ENCODE measurements at places on chromosomes 11 and 22.

DNA sequence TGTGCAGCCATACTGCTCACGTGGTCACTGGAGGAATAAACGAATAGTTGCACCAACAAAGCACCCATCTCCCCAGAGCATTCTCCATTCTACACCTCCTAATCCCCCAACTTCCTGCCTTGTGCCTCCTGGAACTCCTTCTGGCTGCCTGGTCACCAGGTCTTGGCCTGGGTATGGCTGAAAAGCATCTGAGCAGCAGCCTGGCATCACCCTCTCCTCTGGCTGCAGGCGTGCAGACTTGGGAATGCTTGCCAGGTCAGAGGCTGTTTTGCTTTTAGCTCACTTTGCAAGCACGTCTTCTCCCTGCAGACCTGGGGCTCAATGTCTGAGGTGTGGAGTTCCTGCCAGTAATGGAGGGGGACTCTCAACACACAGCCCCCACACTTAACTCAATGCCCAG lies 33.3 kb upstream of the KCNJ11 start:
- no peak for DNase-seq

DNA sequence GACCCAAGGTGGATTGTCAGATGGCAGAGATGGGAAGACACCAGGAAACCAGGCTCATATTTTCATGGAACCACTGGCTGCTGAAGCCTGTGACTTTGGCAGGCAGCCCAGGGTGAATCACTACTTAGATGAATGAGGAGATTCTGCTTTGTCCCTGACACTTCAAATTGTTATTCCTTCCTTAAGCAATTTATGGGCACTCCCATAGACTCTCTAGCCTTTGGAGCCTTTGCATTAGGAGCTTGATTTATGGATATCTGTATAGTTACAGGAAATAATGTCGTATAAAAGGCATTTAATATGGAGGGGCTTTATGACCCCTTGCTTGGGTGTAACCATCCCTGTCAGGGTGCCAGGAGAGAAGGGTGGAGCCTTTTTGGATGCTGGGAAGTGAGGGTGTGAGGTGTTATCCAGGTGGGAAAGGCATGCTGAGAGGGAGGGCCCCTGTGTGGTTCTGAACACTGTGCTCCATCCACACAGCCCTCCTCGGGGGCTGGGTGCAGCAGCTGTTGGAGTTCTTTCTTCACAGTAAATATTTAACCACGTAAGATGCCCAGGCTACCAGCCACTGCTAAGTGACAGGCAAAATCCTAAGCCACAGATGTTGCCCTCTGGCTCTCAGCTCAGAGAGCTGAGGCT lies 35.3 kb downstream of the IL18 start:
- DNase-seq = no peak

DNA sequence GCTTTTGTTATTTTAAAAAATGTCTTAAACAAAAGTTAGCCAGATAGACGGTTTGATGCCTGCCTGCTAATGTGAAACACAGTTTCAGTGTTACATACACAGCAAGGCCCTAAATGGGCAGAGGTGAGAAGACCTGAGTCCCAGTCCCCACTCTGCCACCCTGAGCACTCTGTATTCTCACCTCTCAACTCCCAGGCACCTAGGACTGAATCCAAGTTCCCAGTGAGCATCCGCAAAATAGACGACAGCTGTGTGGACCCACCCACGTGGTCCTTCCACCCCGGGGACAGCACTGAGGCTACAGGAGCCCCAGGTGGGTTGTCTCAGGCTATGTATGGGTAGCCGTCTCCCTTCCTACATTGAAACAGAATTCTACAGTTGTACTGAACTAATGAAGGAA lies 111.5 kb downstream of the RPL27A start:
- no peak for DNase-seq

GRCh38 chr11:16271258-16271657 lies 85.1 kb downstream of the SOX6 start:
- DNase-seq = no peak

GRCh38 chr22:46256358-46256958 lies 6.4 kb upstream of the CDPF1 start:
- no peak for DNase-seq

DNA sequence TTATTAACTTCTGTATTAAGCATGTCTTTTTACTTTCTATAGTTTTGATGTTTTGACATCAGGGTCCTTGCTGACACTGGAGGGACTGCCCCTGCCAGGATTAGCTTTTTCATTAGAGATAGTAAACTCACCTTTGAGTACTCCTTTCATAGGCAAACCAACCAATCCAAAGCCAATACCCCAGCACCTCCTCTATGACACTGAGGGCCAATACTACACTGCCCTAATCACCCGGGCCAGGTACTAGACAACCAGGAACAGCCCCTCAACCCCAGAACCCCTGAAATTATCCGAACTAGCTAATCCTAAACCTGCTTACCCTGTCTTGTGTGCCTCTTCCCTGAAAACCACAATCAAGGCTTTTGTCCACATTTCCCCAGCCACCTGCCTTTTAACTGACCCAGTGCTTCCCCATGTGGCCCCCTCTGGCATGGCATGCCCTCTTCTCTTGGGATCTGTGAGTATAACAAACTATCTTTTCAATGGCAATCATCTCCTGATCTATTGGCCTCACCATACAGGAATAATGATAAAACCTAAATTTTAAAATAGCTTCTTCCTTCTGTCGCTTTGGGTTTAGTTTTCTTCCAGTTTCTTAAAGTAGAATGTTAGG lies 31.2 kb downstream of the RAB6A start:
- no peak for DNase-seq

DNA sequence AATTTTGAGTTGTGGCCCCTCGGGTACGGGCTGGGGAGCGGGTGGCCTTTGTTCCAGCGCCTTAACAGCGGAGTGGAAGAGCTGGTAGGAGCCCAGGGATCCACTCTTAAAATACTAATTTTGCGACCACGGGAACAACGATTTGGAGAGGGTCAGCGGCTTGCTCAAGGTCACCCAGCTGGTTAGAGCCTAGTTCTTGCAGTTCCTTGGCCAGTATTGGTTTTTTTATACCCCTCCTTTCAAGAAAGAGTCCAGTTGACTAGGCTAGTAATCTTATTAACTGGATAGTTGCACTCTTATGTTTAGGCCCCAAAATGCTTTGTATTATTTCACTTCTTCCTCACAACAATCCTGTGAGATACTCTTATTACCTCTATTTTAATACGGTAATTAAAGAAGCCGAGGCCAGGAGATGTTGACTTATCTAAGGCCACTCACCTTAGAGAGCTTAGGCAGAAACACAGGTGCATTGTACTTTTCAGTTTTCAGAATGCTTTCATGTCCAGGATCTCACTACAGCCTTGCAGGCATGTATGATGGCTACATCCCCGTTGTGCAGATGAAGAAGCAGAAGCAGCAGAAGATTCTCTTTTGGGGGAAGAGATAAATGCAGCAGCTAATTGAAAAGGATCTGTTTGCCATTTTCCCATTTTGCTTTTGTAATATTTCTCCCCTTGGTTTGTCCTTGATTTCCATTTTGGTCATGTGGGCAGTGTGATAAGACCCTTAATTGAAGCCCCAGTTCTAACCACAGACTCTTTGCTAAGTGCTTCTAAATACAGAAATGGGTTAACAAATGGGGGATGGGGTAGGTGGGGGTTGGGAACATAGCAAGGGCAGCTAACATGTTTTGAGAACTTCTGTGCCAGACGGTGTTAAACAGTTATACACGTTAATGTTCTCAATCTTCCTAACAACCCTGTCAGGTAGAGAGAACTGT lies 1.4 kb downstream of the SREBF2 start:
- no peak for DNase-seq

- DNase-seq = no peak
Observed at GRCh38 chr11:91946397-91946951, 278.1 kb upstream of the FAT3 start.

DNA sequence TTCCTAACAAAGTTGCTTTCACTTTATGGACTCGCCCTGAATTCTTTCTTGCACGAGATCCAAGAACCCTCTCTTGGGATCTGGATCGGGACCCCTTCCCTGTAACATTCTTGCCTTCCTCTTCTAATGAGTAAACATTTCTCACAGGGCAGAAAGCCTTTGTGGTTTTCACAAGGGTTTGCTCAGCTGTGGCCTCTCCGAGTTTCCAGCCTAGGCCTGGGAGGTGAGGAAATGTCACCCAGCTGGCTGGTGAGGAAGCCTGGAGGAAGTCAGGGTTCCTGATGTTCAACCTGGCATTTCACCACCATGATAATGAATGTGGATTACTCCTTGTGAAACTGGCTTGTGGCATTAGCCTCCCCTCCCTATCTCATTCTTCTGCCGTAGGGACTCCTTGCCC lies 224.9 kb downstream of the DSCAML1 start:
- no peak for DNase-seq

DNA sequence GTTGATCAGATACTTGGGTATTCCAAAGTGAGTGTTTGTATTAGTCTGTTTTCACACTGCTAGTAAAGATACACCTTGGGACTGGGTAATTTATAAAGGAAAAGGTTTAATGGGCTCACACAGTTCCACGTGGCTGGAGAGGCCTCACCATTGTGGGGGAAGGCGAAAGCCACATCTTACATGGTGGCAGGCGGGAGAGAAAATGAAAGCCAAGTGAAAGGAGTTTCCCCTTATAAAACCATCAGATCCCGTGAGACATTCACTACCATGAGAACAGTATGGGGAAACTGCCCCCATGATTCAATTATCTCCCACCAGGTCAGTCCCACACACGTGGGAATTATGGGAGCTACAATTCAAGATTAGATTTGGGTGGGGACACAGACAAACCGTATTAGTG lies 7.0 kb downstream of the TIMM10B start:
- DNase-seq = no peak

DNA sequence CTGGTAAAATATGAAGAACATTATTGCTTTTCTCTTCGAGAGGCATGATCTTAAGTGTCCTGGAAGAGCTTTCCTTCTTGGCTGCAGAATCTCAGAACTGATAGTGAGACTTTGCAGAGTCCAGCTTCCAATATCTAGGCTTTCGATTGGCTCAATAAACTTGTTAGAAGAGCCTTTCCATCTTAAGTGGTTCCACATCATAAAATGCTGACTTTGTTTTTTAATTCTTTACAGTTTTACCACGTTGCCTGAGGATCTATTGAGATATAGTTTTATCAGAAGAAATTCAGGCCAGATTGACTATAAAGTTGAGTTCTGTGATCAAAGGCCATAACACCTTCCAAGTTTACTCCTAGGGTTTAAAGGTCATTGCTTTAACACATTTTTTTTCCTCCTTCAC lies 15.6 kb upstream of the DNAJB7 start:
- no peak for DNase-seq

GRCh38 chr22:26576026-26576680 lies 13.8 kb downstream of the TPST2 start:
- no peak for DNase-seq

DNA sequence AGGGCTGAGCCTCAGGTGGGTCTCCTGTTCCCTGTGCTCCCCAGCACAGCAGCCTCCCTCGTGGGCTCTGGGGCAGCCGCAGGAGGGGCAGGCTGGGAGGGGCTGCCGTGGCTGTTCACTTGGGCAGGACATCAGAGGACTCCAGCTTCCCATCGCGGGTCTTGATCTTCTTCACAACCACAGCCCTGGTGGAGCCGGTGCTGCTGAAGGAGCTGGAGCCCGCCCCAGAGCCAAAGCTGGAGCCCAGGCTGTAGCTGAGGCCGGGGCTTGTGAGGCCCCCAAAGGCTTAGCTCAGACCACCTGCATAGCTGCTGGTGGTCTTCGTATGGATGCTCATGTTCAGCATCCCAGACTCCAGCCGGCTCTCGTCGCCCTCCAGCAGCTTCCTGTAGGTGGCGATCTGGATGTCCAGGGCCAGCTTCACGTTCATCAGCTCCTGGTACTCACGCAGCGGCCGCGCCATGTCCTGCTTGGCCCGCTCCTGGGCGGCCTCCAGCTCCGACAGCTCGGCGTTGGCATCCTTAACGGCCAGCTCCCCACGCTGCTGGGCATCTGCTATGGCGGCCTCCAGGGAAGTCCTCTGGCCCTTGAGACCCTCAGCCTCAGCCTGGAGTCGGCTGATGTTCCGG lies 126.1 kb downstream of the NECTIN1 start:
- DNase-seq = no peak

GRCh38 chr11:44300844-44301563 lies 8.9 kb downstream of the ALX4 start:
- DNase-seq = no peak

GRCh38 chr11:105000167-105000566 lies 22.8 kb downstream of the CASP5 start:
- DNase-seq = no peak

GRCh38 chr11:22273781-22274180 lies 64.4 kb upstream of the SLC17A6 start:
- DNase-seq = no peak

GRCh38 chr11:65655570-65656332 lies 7.0 kb downstream of the RELA start:
- no peak for DNase-seq

- DNase-seq = no peak
Observed at GRCh38 chr11:17238377-17238776, 30.6 kb upstream of the PIK3C2A start.

- no peak for DNase-seq
Observed at GRCh38 chr11:2295971-2296912, 5.5 kb downstream of the C11orf21 start.

DNA sequence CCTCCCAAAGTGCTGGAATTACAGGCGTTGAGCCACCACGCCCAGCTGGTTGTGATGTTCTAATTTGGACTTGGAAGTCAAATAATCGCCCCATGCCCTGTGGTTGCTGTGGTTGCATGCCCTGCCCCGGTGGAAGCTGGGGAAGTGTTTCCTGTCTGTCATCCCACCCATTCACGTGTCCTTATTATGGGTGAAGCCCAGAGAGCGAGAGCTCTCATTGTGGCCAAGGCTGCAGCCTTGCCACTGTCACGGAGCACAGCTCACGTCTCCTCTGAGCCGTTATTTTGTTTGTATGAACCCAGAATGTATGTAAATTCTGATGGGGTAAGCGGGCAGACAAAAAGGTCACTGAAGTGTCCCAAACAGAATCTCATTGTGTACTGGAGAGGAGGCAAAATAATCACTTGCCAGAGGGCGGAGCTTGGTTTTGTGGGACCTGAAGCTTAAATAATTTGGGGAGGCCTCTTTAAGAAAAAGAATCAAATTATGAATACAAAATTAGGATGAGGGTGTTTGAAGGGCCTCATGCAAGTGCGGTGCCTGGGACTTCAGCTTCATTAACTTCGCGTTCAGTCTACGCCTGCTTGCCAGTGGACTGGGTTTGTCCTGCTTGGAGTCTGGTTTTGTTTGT lies 25.8 kb upstream of the TREH start:
- no peak for DNase-seq

DNA sequence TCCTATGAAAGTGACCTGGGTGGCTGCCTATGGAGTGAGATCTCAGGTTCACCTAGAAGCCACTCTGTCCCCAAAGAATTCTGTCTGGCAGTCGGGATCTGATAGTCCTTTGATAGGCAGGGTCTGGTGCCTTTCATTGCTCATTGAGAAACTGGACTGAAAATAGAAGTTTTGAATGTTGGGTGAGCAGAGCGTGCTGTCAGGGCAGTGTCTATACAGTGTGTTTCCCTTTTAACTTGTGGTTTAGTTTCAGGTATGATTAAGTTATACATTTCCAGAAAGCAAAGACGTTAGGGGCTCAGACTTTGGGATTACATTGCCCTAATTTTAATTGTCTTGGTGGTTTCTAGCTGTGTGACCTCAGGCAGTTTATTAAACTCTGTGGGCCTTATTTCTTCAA lies 111.3 kb upstream of the PAX6 start:
- no peak for DNase-seq

- no peak for DNase-seq
Observed at GRCh38 chr11:45523760-45524159, 141.7 kb downstream of the CHST1 start.

GRCh38 chr22:28989484-28989883 lies 72.1 kb downstream of the C22orf31 start:
- DNase-seq = no peak
